Left lung (tissue), 14 donors: ENCODE measurements at places on chromosomes 1 and 21. TPM values are rescaled to one million over a fixed set of nuclear protein-coding genes. Genes with fewer than 3 reads are reported as not detected.

GRCh38 chr1:200977071-200977754 is 46.3 kb downstream of the KIF21B start:
- no peak for DNase-seq

GRCh38 chr1:190169311-190170067 is 308.2 kb downstream of the BRINP3 start:
- no peak for DNase-seq

- DNase-seq, result no peak
Observed at GRCh38 chr1:205590777-205591513, 40.9 kb downstream of the ELK4 start.

Gene PROK1
- polyA plus RNA-seq, result not detected

Gene SLC44A3
- 47.3 TPM for polyA plus RNA-seq
